Gastroesophageal sphincter (tissue), 4 donors: ENCODE measurements at places on chromosomes 7 and 10.

DNA sequence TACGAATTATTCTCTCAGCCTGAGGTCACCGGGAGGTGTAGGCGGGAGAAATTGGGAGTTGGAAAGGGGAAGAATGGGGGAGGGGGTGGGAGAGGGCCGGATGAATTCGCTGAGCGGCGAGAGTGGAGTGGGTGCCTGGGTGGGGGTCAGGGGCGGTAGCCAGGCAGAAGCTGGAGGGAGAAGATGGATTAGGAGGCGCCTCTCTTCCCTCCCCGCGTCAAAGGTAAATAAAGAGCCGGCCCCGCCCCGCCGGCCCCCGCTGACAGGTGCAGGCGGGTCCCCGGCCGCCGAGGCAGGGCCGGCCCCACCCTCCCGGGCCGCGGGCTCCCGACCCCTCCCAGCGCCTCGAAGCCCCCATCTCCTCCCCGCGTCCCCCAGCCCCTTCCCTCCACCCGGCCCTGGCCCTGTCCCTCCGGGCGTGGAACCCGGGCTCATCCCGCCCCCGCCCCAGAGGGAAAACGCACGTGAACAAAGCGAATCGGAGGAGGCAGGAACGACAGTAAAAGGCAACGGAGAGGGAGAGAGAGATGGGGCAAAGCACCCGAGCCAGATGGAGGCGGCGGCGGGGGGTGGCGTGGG lies 872 bp downstream of the FAM131B start:
- no peak for ATAC-seq

DNA sequence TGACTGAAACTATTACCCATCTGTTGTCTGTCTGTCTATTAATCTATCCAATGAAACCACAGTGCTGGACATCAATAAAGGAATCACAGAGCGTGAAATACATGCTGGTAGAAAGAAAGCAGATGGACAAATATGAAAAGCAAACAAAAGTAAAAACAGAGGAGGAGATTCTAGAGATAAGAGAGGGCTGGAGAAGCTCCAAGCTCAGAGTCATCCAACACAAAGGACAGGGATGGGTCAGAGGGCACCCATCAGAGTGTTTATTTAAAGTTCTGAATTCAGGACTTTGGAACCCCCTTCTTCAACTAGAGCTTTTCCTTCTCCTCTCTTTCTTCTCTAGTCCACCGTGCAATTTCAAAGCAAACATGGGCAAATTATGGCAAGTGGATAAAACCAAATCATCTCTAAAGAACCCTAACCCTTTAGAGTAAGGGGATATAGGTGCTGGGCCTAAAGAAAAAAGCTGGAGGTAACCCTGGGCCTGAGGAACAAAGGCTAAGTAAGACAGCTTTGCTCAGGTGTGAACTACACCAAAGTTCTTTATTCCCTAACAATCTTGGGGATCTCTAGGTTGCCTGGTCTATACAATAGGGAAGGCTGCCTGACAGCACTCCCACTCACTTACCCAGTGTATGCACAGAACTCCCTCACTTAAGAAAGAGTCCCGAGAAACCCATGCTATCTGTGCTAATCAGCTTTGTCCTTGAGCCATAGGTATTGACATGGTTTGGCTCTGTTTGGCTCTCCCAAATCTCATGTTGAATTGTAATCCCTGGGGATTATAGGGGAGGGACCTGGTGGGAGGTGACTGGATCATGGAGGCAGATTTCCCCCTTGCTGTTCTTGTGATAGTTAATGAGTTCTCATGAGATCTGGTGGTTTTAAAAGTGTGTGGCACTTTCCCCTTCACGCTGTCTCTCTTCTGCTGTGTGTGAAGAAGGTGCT lies 97.0 kb downstream of the BAMBI start:
- ATAC-seq = no peak

GRCh38 chr10:132538031-132538789 lies 623 bp downstream of the INPP5A start:
- peak; percentile 0 for ATAC-seq

GRCh38 chr7:115097175-115097671 lies 175.3 kb downstream of the MDFIC start:
- ATAC-seq = no peak

- peak; percentile 19 for ATAC-seq
Observed at GRCh38 chr7:100380196-100380595, 6.9 kb downstream of the PILRA start.

GRCh38 chr7:1843271-1843861 lies 173.3 kb downstream of the ELFN1 start:
- ATAC-seq = no peak

- ATAC-seq = no peak
Observed at GRCh38 chr10:311901-312665, 176.8 kb downstream of the ZMYND11 start.

DNA sequence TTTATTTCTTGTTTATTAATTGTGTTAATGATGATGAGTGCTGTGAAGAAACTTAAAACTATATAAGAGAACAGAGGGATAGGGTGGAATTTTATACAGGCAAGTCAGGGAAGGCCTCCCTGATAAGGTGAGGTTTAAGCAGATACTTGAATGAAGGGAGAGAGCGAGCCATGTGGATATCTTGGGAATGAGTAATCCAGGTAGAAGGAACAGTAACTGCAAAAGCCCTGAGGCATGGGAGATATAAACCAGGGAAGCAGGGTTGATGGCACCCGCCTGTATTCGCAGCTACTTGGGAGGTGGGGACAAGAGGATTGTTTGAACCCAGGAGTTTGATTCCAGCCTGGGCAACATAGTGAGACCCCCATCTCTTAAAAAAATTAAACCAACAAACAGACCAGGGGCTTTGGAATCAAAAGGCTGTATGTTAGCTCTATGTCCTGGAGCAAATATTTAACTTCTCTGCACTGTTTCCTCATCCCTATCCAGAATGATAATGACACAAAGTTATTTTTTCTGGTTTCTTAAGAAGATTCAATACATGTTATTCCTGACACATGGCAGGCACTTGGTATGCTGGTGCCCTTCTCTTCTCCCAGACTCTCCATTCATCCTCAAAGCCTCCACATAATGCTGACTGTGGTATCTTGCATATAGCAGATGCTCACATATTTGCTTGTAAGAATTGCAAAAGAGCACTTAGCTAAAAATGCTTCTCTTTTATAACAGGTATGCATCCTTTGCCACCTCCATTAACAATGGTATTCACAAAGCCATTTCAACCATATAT lies 169.3 kb downstream of the CHN2 start:
- ATAC-seq = no peak

GRCh38 chr7:94423863-94424735 lies 29.4 kb downstream of the COL1A2 start:
- ATAC-seq = peak; percentile 75

DNA sequence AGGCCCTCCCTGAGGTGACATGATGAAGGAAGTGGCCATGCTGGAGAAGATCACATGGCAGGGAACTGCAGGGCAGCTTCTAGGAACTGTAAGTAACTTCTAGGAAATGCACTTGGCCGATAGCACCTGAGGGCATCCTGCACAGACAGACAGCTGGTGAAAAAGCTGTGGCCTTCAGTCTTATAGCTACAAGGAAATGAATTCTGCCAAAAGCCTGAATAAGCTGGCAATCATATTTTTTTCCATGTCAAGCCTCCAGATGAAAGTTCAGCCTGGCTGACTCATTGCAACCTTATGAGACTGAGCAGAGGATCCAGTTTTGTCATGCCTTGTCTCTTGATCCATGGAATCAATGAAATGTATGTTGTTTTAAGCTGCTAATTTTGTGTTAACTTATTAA lies 91.1 kb upstream of the CACNA2D1 start:
- ATAC-seq = no peak

DNA sequence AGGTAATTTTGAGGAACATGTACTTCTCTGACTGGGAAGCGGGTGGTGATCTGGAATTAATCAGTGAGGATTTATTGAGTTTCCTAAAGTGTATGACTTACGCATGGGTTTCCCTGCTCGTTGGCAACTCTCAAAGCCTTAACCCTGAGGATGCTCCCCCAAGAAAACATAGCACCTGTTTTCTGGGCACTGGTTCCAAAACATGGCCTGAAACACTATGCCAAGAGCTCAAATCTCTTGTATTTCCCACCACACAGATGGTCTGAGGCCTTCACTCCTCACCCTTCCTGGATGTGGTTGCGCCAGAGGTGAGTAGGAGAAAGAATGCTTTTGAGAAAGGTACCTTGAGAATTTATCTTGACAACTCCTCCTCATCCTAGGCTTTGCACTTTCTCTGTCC lies 250.4 kb downstream of the FZD1 start:
- ATAC-seq = no peak

DNA sequence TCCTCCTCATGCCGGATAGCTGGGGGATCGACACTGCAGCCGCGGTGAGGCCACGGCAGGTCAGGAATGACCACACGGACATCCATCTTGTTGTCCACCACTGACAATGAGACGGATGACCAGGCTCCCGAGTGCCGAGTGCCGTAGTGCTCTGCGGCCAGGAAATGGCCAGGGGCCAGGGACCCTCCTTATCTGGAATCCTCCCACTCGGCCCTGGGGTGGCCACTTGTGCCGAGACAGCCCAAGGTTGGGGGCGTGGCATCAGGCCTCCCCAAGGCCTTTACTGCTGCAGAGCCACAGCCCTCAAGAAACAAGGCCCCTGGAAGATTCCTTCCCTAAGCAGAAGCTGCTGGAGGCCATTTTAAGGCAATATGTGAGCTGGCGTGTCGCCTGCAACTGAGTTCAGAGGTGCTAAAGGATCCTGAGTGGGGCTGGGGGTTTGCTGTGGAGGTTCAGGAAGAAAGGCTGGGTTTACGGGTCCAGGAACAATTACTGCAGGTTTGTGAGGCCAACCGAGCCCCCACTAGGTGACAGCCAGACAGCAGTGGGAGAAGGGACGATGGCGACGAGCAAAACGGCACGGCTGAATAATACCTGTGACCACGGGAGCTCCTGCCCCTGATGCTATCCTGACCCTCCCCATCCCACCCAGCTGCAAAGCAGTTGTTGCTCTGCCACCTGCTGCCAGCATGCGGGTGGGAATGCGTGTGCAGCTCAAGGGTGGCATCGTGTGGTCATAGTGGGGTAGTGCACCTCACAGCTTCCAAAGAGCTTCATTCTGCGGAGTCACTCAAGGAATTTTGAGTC lies 31.6 kb upstream of the LEP start:
- peak; percentile 69 for ATAC-seq

DNA sequence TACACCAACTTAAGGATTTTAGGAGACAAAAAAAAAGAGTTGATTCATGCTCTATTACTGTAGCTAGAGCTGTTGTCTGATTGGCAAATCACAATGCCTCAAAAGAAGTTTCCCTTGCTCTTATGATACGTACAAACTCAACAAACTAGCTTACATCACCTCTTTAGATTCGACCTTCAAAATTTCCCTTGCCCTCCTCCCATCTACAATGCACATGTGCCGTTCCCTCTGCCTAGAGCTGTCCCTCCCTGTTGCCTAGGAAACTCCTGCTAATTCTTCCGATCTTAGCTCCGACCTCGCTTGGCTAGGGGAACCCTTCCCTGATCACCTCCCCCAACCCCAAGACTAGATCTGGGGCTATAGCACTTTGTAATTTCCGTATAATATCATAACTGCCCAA lies 55.4 kb downstream of the MAP3K8 start:
- ATAC-seq = no peak

DNA sequence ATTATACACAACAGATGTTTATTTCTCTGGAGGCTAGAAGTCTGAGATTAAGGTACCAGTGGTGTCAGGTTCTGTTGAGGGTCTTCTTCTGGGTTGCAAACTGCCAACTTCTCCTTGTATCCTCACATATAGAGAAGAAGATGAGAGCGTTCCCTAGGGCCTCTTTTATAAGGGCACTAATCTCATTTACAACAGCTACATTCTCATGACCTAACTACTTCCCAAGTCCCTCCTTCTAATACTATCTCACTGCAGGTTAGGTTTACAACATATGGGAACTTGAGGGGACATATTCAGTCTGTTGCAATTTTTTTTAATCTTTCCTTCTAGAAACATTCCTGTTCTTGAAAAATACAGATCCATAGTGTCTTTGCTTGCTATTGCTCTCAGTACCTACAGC lies 18.3 kb upstream of the FAM3C start:
- no peak for ATAC-seq

DNA sequence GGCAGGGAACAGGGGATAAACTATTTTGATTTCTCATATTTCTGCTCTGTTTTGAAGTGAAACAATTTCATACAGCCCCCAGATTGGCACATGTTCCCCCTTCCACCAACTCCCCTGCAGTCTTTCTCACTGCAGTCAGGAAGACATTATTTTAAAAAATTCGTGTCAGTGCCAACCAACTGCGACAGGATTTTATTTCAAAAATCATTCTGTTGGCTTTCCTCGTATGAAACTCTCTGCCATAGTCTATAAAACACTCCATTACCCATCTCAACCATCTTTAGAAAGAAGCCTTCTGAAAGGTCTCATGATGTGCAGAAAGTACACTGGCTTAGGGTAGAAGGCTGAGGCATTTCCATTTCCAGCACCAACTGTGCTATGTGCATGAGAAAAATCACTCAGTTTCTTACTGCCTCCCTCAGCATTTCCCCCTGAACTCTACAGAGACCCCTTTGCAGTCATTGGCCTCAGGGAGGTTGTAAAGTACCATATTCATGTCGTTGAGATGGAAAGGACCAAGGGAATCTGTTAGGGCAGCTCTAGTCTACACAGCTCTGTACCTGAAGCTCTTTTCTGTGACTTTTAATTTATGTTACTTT lies 46.9 kb downstream of the STEAP1B start:
- no peak for ATAC-seq

DNA sequence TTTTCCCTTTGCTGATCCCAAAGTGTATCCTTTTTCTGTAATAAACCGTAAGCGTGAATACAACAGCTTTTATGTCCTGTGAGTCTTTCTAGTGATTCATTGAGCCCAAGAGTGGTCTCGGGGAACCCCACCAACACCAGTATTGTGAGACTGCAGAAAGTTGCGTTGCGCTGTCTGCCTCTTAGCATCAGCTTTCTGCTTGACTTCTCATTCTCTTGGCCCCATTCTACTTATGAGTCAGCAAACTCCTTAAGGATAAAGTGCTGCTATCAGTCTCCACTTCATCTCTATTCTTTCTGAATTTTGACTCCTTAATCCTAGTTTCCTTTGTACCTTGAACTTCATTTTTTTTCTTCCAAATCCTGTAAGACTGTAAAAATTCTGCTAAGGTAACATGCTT lies 184.3 kb upstream of the MBL2 start:
- ATAC-seq = no peak

DNA sequence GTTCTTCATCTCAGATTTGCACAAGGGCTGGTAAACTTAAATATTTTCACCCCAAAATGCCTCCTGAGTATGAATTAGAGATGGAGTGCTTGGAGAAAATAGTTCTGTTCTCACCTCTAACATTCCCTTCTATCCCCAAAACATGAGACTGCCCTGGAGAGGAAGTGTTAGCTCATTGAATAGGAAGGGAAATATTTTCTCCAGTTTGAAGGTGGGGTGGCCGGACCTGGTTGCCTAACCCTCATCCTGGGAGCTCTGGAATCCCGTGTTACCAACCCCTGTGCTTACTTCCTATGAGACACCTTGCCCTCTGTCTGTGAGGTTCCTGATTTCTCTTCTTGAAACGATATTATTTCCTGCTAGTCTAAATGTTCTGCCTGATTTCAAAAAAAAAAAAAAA lies 779 bp downstream of the IFIT2 start:
- no peak for ATAC-seq

DNA sequence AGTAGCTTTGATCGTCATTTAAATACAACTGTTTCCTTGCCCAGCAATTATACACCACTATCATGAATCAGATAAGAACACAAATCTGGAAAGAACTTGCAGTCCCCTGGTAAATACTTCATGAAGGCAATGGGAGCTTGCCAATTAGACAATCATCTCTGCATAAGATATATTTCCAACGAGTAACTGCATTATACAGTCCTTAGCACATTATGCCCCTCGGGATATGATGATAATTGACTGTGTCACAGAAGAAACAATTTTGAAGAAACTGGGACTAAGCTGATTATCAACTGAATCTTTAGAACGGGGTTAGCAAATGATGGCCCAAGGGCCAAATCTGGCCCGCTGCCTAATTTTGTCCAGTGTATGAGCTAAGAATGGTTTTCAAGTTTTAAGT lies 155.7 kb downstream of the TRIL start:
- ATAC-seq = no peak
